Stimulated activated CD4-positive, alpha-beta T cell treated with anti-CD3 and anti-CD28 coated beads, Interleukin-4, amount 100 ng/mL, for 4 hours (primary cell): ENCODE measurements at places on chromosomes 4 and X.

- no peak for DNase-seq
Observed at GRCh38 chrX:104641176-104641575, 75.2 kb downstream of the IL1RAPL2 start.

GRCh38 chr4:98659741-98660462 lies 1.5 kb upstream of the TSPAN5 start:
- no peak for DNase-seq

DNA sequence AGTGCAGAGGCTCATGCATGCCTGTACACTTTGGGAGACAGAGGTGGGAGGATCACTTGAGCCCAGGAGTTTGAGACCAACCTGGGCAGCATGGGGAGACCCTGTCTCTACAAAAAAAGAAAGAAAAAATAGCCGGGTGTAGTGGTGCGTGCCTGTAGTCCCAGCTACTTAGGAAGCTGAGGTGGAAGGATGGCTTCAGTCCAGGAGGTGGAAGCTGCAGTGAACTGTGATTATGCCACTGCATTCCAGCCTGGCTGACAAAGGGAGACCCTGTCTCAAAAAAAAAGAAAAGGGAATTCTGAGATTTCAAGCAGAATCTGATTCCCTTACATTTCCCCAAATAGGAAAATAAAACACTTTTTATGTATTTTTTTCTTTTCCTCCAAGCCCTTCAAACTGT lies 83.5 kb downstream of the SYNPO2 start:
- no peak for DNase-seq

- peak; percentile 47 for DNase-seq
Observed at GRCh38 chr4:2936773-2937145, 26.4 kb downstream of the NOP14 start.

DNA sequence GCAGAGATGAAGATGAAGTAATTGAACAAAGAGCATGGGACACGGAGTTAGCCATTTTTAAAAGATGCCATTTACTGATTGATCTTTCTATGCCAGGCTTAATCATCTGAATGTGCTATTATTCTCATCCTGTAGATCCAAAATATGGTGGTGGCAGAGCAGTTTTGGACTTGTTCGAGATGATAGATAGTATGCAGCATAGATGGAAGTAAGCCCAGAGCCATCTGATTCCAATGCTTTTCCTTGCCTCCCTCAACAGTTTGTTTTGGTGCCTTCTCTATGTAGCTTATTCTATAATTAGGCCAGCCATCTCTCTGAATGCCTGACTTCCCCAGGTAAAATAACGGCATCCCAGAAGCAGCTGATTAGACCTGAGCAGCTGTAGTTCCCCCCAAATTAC lies 152.6 kb upstream of the CLNK start:
- no peak for DNase-seq

GRCh38 chr4:183674153-183674552 lies 15.1 kb downstream of the TRAPPC11 start:
- no peak for DNase-seq
